ENCODE measurements at places on chromosomes 6 and 20. TPM values are rescaled to one million over a fixed set of nuclear protein-coding genes. Genes with fewer than 3 reads are reported as not detected.

The XKR7 gene
- not detected for total RNA-seq

The SUMO4 gene
- total RNA-seq, result 2.1 TPM

The WFDC12 gene
- total RNA-seq, result not detected

The KCNK15 gene
- total RNA-seq, result not detected

GRCh38 chr20:60011512-60012507, 53.6 kb downstream of the CDH26 start:
- H3K36me3 ChIP-seq, result no peaks in the 10 kb centered on the region
- no peaks in the 10 kb centered on the region for H3K27me3 ChIP-seq
- no peak for DNase-seq
- no peak overlapping the region for H3K27ac ChIP-seq
- H3K4me1 ChIP-seq, result no peaks in the 10 kb centered on the region

DNA sequence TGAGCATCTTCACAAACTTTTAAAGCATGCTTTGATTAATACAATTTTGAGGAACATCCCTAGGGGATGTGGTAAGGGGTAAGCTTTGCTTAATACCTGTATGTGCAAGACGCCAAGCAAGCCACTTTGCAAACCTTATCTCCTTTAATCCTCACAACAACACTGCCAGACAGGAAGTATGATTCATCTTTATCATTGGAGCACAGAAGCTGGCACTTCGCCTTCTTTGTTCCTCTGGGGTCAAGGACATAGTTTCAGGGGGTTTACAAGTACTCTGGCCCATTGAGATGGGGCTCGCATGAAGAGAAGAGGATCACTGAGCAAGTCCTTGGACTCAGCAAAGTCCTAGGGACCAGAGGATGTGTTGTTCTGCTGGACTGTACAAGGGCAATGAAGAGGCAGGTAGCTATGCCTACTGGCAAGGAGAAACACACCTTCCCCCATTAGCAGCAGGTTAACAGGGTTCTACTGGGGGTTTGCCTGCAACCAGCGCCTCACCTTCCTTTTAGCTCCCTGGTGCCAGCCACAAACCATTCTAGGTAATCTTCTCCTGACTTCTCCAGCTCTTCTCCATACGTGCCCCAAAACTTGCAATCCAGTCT, 8.8 kb downstream of the TMEM244 start:
- no peak for DNase-seq
- no peak overlapping the region for H3K27ac ChIP-seq
- H3K27me3 ChIP-seq, result no peaks in the 10 kb centered on the region
- H3K36me3 ChIP-seq, result no peaks in the 10 kb centered on the region

GRCh38 chr6:2959909-2960719, 11.3 kb downstream of the SERPINB6 start:
- DNase-seq, result no peak

DNA sequence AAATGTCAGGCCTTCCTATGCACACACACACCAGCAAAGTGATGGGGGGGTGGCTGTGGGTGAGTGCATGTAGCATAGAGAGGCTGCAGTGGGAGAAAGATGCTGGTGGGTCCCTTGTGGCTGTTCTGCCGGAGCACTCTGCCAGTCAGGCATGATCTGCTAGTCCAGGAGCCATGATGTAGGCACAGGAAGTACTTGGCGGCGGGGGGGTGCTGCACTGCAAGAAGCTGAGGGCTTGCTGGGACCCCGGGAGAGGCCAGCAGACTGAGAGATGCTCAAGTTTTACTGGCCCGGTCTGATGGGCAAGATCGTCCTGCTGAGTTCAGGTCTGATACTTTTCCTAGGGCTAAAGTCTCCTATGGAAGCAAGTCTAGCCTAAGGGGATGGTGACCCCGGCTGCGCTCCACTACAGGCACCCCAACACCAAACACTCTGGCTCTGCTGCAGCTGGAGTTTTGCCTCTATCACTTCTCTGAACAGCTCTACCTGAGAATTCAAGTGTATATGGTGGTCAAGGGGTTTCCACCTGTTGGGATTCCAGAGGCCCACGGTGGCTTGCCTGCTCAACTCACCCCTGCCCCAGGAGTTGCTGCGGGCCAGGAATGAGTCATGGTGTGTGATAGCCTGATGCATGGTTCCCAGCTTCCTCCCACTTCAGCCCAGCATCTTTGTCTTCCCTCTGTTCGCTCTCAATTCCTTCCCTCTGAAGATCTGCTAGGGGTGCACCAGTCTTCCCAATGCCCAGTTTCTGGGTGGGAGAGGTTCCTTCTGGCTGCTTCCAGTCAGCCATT, 971.8 kb upstream of the ADGRB3 start:
- H3K4me3 ChIP-seq, result no peak overlapping the region
- no peaks in the 10 kb centered on the region for H3K36me3 ChIP-seq
- H3K4me1 ChIP-seq, result no peaks in the 10 kb centered on the region
- no peaks in the 10 kb centered on the region for H3K27me3 ChIP-seq
- no peak for DNase-seq
- H3K27ac ChIP-seq, result no peak overlapping the region

- no peaks in the 10 kb centered on the region for H3K4me1 ChIP-seq
- H3K27me3 ChIP-seq, result no peaks in the 10 kb centered on the region
Measured at GRCh38 chr6:22882581-22882980, 313.2 kb downstream of the HDGFL1 start.
